Smooth muscle cell of trachea (primary cell): ENCODE measurements at places on chromosomes 13 and 19. TPM values are rescaled to one million over a fixed set of nuclear protein-coding genes. Genes with fewer than 3 reads are reported as not detected.

CIRBP gene
- total RNA-seq = 98.2 and 370 TPM in 2 replicates

ZNF541 gene
- total RNA-seq = under 0.01 TPM in 1 of 2 replicates, not detected in the other

C13orf42 gene
- not detected in 2 replicates for total RNA-seq

ERICH6B gene
- total RNA-seq = not detected in 2 replicates

ZNF564 gene
- total RNA-seq = 8.3 and 9.3 TPM in 2 replicates

ZNF43 gene
- 3.8 and 8.6 TPM in 2 replicates for total RNA-seq

ZNF480 gene
- 5.5 and 6.5 TPM in 2 replicates for total RNA-seq

ENOX1 gene
- 1.6 and 4.5 TPM in 2 replicates for total RNA-seq

ACP5 gene
- total RNA-seq = 0.66 TPM in 1 of 2 replicates, not detected in the other

CNFN gene
- not detected in 2 replicates for total RNA-seq

RYR1 gene
- under 0.01 TPM in 2 replicates for total RNA-seq

NTF4 gene
- total RNA-seq = not detected in 2 replicates
